Gastroesophageal sphincter (tissue), 4 donors: ENCODE measurements at places on chromosomes 5 and 9.

GRCh38 chr9:105057551-105057950 lies 129.6 kb upstream of the ABCA1 start:
- no peak for ATAC-seq

DNA sequence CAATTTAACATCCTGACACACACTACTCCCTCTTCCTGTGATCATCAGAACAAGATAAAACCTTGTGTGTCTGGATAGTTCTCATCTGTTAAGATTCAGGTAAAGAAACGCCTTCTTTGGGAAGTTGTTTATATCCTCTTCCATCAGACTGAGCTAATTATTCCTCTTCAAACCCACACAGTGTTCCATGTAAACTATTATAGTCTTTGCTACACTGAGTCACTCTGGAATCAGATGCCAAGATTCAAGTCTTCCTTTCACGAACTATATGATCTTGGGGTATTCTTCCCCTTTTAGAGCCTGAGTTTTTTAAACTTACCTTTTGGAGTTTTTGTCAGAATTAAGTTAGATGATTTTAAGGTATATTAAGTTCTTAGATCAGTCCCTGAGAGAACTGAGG lies 2.0 kb downstream of the OR1J1 start:
- no peak for ATAC-seq

GRCh38 chr9:121491111-121491510 lies 8.5 kb downstream of the GGTA1 start:
- ATAC-seq = no peak

DNA sequence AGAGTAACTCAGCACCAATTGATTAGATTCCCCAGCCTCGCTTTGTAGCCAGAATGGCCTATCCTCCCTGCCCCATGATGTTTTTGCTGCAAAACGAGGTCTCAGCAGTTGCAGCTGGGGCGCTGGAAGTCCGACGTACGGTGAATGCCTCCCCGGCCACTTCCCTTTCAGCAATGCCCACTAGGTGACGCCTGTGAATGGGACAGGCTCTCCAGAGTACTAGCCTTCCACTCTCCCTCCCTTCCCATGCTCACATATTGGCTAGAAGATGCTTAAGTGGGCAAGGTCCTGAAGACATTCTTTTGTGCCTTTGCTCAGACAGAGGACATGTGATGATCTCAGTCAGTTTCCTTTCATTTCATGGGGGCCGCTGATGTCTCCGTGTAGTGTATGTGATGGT lies 50.8 kb downstream of the DMRT2 start:
- ATAC-seq = peak; percentile 48

GRCh38 chr9:106916466-106917235 lies 53.7 kb downstream of the ZNF462 start:
- ATAC-seq = peak; percentile 59

DNA sequence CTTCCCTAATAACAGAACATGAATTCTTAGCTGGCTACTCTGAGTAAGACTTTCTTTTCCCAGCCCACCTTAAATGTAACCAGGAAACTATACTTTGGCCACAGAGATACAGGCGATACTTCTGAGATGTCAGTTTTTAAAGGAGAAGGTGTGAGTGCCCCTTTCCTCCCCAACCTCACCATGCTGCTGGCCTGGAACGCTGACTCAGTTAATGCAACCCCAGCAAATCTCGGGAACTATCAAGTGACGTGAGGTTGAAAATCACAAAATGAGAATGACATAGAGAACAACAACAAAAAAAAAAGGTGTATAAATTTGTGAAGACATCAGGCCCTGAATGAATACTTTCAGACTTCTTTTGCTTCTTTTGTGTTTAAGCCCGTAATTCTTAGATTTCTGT lies 13.7 kb downstream of the ZNF484 start:
- ATAC-seq = no peak

DNA sequence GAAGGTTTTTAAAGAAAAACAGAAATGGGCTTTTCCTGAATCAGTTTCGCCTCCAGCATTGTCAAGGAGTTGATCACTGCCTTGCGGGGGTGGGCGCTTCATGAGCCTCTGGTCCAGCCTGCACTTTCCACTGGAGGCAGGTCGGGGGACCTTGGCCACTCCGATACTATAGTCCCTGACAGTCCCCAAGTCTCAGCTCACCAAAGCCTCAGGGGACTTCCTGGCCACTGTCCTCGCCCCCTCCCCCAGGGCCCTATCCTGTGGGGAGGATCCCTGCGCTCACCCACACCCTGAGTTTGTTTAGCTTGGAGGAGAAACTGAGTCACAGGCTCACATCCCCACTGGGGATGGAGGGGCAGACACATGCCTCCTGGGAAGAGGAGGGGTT lies 1.4 kb downstream of the SLC6A19 start:
- ATAC-seq = no peak

- peak; percentile 63 for ATAC-seq
These were observed 67.8 kb downstream of the PSD2 start for GRCh38 chr5:139863361-139863760.

DNA sequence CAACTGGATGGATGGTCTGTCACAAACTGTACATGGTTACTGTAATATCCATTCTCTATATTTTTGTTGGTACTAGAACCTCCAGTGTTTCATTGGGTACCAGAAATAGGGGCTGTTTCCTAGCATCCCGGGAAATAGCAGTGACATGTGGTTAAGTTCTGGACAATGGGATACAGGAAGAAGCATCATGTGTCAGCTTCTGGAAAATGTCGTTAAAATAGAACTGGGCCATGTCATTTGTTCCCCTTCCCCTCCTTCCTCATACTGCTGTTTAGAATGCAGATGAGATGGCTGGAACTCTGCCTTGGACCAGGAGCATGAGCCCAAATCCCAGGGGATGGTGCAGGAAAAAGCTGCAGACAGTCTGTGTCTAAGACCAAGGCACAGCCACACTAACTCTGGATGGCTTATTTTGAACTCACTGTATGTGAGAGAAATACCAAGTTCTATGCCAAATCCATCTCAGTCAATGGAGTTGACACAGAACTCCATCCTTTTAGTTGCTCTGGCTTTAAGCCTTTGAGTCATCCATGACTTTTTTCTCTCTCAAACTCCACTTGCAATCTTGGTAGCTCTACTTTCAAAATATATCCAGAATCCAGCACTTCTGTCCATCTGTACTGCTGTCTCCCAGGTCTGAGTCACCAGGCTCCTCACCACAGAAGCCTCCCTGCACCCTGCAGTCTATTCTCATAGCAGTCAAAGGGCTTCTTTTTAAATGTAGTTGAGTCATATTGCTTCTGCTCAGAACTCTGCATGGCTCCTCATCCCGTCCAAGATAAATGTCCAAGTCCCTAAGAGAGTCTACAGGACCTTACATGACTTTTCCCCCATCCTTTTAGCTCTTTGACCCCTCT lies 184.2 kb downstream of the NSG2 start:
- no peak for ATAC-seq

GRCh38 chr5:57895766-57896165 lies 413.2 kb upstream of the ACTBL2 start:
- ATAC-seq = no peak

GRCh38 chr5:99940540-99940939 lies 594.6 kb upstream of the FAM174A start:
- ATAC-seq = no peak

GRCh38 chr9:83410701-83411100 lies 127.5 kb downstream of the FRMD3 start:
- no peak for ATAC-seq

- ATAC-seq = no peak
These were observed 34.9 kb downstream of the IRF1 start for GRCh38 chr5:132455614-132456115.

GRCh38 chr5:3155046-3155445 lies 403.6 kb upstream of the IRX2 start:
- no peak for ATAC-seq

DNA sequence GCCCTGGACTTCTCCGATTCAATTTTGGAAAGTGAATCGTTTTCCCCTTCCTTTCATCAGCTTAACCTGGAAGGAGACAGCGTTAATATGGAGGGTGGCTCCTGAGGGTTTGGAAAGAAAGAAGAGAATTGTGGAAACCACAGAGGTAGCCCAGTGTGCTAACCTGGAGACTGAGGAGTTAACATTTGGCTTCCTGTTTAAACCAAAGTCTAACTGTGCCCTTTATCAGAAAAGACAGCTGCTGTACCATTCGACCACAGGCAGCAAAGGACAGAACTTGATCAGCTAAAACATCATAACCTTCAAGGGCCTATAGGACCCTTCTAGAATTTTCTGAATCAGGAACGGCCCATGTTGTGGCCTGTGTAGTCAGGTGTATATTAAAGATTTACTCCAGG lies 735 bp downstream of the IDNK start:
- ATAC-seq = no peak

GRCh38 chr5:149388498-149389190 lies 9.6 kb upstream of the IL17B start:
- no peak for ATAC-seq

DNA sequence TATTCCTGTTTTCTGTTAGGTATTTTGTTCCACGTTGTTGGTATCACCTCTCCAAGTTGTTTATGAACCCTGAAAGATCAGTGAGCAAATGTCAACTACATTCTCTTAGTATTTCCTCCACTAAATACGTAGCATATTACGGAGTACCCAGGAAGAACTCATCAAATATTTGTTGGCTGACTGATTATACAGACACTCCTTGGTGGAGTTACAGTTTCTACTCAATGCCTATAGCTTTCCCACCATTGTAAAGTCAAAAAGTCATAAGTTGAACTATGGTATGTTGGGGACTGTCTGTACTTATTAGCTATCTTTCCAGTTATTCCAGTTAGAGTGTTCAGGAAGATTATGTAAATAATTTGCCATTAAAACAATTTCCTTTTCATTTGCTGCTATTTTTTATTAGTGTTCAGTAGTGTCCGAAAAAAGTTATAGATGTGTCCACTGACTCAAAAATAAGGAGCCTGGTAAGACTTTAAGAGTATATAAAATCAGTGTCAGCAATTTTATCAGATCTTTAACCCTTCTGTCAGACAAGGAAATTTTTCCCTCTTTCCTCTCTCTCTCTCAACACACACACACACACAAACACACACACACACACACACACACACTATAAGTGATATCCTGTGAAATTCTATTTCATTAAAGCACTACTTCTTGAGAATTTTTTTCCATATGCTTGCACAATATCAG lies 6.8 kb upstream of the APBA1 start:
- no peak for ATAC-seq

- no peak for ATAC-seq
These were observed 36.6 kb downstream of the ACER2 start for GRCh38 chr9:19445452-19445851.

DNA sequence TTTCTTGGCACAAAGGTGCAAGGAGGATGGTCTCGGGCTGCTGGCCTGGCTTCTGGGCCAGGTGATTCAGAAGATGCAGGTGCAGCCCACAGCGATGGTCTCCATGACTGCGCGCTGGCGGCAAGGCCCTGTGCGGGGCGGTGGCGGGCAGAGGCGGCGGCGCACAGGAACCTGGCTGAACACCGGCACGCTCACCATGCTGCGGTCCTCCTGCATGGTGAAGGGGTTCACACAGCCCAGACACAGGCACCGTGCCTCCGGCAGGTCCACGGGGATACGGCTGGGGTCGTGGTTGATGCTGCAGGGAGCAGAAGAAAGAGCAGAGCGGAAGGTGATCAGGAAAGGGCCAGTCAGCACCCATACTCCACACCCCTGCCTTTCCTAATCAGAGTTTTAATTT lies 4.8 kb downstream of the IL17B start:
- no peak for ATAC-seq

- ATAC-seq = no peak
These were observed 1.9 kb downstream of the FBXO10 start for GRCh38 chr9:37574241-37574721.

GRCh38 chr9:27344776-27345175 lies 47.8 kb upstream of the EQTN start:
- ATAC-seq = no peak

GRCh38 chr9:89739511-89739910 lies 134.7 kb downstream of the GADD45G start:
- ATAC-seq = no peak

GRCh38 chr5:154446195-154447088 lies 645 bp downstream of the SAP30L start:
- ATAC-seq = peak; percentile 11

DNA sequence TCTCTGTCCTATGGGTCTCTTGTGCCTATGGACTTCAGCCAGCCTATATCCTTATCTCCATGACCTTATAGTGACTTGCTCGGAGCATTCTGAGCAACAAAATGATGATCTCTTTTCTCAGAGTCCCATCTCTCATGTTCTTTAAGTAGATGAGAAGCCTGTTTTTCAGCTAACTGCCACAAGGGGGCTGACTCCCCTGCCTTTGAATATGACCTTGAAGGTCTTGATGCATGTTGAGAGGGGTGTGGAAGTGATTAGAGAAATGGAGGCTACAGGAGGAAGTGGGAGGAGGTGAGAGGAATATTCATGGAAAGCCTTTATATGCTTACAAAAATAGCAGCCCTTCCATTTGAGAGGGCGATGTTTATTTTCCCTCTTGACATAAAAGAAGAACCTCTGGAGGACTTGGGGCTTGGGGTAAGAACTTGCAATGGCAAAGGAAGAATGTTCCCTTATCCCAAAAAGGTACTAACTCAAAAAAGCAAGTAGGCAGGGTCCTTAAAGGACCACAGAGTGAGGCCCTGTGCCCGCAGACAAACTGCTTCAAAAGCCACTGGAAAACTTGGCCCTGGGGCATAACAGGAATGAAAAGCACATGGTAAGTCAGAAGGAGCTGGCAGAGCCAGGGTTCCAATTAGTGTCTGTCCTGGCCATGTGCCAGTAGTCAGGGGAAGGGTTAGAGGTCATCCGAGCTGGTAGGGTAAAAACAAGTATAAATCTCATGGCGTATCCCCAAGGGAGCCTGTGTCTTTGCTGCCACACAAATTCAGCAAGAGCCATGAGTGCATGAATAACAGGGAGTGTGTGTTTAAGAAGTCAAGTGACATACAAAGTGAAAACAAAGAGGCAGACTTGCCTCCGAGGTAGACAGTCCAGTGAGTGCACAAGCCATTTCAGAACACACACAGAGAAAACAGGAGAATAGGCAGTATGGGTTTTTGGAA lies 39.1 kb downstream of the FGD3 start:
- ATAC-seq = no peak

- ATAC-seq = no peak
These were observed 67.6 kb downstream of the ANKRD33B start for GRCh38 chr5:10631316-10631996.

DNA sequence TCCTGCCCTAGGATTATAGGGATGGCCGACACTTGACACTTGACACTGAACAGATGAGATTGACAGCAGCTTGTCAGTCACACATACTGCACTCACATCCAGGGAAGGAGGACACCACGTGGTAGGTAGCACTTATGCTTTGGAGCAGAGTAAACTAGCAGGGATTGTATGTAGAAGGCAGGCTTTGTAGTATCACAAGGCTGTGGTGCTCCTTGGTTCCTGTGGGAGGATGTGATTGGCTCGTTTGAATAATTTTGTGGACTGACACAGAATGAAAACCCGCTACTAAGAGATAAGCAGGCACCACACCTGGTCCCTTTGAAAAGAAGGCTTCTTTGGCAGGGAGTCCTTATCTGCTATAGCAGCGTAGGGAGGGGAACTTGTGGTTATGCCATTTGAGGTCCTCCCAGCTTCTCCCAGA lies 63.6 kb upstream of the IL12B start:
- no peak for ATAC-seq

DNA sequence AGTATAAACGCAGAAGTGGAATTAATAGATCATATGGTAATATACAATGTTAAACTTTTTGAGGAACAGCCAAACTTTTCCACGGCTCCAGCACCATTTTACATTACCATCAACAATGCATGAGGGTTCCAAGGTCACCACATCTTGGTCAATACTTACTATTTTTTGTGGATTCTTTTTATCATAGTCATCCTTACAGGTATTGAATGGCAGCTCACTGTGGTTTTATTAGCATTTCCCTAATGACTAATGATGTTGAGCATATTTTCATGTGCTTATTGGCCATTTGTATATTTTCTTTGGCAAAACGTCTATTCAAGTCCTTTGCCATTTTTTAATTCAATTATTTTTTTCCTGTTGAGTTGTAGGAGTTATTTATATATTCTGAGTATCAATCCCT lies 14.1 kb upstream of the RAPGEF6 start:
- no peak for ATAC-seq
